Heart left ventricle (tissue), 16 donors: ENCODE measurements at places on chromosomes 5 and 9. TPM values are rescaled to one million over a fixed set of nuclear protein-coding genes. Genes with fewer than 3 reads are reported as not detected.

The STOM gene
- total RNA-seq = 239 TPM

DNA sequence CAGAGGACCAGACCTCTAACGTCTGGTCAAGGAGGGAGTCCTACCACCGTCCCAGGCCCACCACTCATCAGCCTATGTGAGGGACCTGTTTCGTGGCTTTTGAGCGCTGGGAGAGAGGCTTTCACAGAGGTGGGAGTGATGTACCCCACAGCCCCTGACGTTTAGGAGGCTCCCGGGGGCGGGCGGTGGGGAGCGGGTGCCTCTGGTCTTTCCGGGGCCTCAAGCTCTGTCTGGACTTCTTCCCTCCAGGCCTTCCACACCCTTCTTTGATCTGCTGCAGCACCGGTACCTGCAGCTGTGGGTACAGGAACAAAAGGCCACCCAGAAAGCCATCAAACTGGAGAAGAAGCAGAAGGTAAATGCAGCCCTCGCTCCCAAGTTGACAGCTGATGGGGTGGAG lies 45.1 kb upstream of the BARHL1 start:
- DNase-seq = no peak

DNA sequence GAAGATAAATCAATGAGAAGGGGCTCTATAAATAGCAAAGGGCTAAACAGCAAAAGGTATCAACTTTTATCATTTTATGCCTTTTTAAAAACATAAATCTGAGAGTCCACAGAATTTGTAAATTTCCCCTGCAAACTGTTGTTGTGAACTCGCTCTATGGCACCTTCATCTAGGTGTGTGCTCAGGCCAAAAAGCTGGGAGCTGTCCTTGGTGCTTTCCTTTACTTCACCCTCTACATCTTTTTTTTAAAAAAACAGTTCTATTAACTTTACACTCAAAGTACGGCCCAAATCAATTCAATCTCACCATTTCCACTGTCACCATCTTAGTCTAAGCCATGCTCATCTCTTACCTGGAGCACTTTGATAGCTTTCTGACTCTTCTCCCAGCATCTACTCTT lies 108.2 kb upstream of the GPR151 start:
- no peak for DNase-seq

DNA sequence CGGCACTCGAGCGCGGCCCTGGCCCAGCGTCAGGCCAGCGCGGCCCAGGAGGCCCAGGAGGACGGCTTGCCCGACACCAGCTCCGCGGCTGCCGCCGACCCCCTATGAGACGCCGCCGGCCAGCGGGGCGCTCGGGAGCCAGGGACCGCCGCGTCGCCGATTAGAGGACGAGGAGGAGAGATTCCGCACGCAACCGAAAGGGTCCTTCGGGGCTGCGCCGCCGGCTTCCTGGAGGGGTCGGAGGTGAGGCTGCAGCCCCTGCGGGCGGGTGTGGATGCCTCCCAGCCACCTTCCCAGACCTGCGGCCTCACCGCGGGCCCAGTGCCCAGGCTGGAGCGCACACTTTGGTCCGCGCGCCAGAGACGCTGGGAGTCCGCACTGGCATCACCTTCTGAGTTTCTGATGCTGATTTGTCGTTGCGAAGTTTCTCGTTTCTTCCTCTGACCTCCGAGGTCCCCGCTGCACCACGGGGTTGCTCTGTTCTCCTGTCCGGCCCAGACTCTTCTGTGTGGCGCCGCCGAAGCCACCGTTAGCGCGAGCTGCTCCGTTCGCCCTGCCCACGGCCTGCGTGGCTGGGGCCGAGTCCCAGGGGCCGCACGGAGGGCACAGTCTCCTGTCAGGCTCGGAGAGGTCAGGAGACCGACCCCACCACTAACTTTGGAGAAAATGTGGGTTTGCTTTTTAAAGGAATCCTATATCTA lies 42.6 kb upstream of the CACNA1B start:
- DNase-seq = no peak

DNA sequence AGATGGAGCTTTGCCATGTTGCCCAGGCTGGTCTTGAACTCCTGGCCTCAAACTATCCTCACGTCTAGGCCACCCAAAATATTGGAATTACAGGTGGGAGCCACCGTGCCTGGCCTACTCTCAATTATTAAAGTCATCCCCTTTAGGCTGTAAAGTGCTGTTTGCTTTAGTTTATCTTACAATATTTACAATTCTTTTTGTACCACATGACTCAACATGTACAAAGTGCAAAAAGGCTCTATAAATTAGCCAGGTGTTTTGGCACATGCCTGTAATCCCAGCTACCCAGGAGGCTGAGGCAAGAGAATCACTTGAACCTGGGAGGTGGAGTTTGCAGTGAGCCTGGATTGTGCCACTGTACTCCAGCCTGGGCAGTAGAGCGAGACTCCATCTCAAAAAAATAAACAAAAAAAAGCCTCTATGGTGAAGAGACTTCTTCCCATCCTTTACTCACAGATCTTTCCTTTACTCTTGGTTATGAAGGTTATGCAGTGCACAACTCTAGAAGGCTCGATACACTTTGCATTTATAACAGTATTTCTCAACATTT lies 28.5 kb upstream of the MLLT3 start:
- no peak for DNase-seq

GRCh38 chr9:124078641-124079040 lies 67.1 kb downstream of the LHX2 start:
- DNase-seq = no peak

GRCh38 chr5:171625646-171626045 lies 160.0 kb upstream of the SMIM23 start:
- DNase-seq = no peak
